ENCODE measurements at places on chromosomes 3 and 15.

GRCh38 chr3:150844484-150844883 is 60.8 kb downstream of the MINDY4B start:
- peaks cover 4% of the 10 kb centered on the region for H3K27me3 ChIP-seq
- no peak overlapping the region for H3K27ac ChIP-seq
- no peak overlapping the region for H3K4me3 ChIP-seq
- no peak for DNase-seq

DNA sequence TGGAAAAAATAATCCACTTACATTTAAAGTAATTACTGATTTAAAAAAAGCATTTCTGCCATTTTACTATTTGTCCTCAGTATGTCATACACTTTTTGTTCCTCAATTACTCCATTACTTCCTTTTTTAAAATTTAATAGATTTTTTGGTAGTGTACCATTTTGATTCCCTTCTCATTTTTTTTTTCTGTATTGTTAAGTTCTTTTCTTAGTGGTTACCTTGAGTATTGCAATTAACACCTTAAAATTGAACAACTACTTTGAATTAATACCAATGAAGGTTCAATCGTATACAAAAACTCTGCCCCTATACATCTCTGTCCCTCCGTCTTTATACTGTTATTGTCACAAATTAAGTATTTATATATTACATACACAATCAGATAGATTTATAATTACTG is 240.6 kb upstream of the LMCD1 start:
- H3K27me3 ChIP-seq: no peaks in the 10 kb centered on the region
- no peaks in the 10 kb centered on the region for H3K4me1 ChIP-seq
- no peak for DNase-seq
- H3K36me3 ChIP-seq: no peaks in the 10 kb centered on the region

GRCh38 chr3:134294302-134295280 is 43.9 kb upstream of the RYK start:
- no peak overlapping the region for H3K4me3 ChIP-seq
- peaks cover 4% of the 10 kb centered on the region for H3K4me1 ChIP-seq
- no peak overlapping the region for H3K27ac ChIP-seq
- no peak for DNase-seq

DNA sequence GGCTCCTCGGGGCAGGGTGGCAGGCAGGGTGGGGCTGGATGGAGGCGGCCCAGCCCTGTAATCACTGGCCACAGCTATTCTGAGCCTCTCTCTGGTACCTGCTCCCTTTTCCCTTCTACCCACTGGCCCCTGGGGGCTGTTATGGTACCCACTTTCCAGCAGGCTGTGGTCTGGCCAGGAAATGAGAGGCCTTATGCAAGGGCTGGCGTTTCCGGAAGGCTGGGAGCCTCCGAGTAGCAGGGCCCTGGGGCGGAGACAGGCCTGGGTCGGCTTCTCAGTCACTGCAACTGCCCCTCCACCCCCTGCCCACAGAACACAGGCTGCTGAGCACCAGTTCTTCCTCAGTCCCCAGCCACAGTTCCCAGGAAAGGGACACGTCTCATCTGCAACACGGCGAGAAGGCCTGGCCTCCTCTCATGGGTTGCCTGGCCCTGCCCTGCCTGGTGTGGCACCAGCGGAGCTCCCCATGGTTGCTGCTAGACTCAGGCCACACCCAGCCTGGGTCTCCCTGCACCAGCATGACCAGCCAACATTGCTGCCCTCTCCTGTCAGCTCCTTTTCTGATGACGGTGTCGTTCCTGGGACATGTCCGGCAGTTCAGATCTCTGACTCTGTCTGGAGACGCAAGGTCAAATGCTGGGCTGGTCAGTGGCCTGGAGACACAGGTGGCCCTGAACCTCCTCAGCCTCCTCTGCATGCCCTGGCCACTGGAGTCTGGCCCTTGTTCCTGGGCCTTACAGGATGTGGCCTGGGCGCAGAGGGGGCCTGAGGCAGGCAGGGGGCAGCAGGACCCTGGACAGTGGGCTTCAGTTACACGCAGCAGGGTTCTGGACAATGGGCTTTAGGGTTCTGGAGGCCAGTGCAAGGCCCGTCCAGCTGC is 6.5 kb downstream of the CHST13 start:
- H3K36me3 ChIP-seq: no peaks in the 10 kb centered on the region
- H3K4me3 ChIP-seq: no peak overlapping the region
- peaks cover 6% of the 10 kb centered on the region for H3K27me3 ChIP-seq
- no peak overlapping the region for H3K27ac ChIP-seq
- DNase-seq: no peak

DNA sequence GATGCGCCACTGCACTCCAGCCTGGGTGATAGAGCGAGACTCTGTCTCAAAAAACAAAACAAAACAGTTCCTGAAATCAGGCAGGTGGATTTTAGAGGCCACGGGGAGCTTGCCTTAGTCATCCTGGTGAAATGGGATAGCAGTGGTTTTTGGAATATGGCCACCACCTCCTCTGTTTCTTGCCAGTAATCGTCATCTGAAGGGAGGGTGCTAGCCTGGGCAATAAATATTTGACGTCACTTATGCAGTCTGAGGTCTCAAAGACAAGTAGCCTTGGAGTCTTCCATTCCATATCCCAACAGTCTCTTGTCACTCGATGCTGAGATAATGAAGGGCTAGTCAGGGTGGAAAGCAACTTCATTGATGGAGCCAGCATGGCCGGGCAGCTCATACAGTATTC is 55.2 kb downstream of the KCNAB1 start:
- no peaks in the 10 kb centered on the region for H3K27me3 ChIP-seq
- no peak for DNase-seq
- H3K4me3 ChIP-seq: no peak overlapping the region

DNA sequence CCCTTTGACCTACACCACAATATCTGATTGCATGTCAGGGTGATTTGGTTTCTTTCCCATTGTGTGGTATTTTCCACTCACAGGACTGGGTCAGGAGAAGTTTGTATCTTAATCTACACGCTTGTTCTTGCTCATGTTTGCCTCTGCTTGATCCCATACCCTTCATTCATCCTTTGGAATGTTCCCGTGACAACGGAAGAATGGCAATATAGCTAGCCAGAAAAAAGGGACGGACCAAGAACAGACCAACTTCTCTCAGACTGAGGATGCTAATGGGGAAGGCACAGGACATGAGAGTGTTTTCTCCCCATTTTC is 7.8 kb upstream of the THSD4 start:
- no peaks in the 10 kb centered on the region for H3K36me3 ChIP-seq
- H3K27ac ChIP-seq: no peak overlapping the region
- H3K27me3 ChIP-seq: no peaks in the 10 kb centered on the region
- DNase-seq: no peak
- peaks cover 35% of the 10 kb centered on the region for H3K4me1 ChIP-seq

DNA sequence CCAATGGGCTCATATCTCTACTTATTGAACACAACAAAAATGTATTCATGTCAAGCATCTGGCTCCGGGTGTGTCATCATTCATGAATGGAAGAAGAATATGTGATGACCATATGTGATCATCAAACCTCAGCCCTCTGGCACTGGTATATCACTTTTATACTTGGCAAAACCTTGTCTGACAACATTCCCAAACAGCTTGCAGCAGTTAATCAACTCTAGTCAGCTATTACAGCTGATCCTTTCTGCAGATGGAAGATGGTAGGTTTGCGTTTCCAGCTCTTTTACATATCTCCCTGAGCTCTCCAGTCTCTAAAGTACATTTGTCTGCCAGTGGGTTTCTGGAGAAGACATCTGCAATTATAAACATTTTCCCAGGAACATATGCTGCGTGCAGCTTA is 6.6 kb downstream of the PLSCR5 start:
- peaks cover 5% of the 10 kb centered on the region for H3K4me1 ChIP-seq
- DNase-seq: no peak
- no peaks in the 10 kb centered on the region for H3K36me3 ChIP-seq
- no peaks in the 10 kb centered on the region for H3K27me3 ChIP-seq

DNA sequence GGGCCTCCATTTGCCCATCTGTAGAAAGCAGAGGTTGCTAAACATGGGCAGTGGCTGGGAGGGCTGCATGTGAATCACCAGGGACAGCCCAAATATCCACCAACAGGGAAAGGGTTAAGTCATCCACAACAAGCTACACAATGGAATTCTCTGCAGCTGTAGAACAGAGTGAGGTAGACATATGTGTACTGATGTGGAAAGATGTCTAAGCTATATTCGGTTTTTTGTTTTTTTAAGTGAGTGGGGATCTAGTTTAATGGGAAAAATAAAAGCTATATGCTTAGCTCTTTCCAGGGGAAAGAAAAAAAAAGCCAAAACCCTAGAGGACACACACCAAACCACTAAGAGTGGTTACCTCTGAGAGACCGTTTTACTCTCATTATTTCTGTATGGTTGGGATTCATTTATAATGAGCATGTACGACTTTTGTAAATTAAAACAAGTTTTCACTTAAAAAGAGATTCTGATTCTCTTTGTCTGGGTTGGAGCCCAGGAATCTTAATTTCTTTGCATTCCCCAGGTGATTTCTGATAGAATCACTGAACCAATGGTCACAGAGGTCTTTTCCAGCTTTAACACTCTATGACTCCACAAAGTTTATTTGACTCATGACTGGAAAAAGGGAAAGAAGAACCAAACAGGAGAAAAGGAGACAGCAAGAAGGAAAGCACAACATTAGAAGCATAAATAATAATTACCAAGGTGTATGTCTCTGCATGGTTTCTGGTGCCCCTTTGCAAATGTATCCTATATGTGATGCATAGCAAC is 19.1 kb downstream of the CRABP1 start:
- no peak overlapping the region for H3K27ac ChIP-seq
- H3K27me3 ChIP-seq: no peaks in the 10 kb centered on the region
- H3K36me3 ChIP-seq: no peaks in the 10 kb centered on the region
- no peaks in the 10 kb centered on the region for H3K4me1 ChIP-seq
- no peak for DNase-seq
- H3K4me3 ChIP-seq: no peak overlapping the region

GRCh38 chr15:34065941-34066340 is 26.9 kb upstream of the AVEN start:
- H3K4me3 ChIP-seq: no peak overlapping the region
- H3K4me1 ChIP-seq: peaks cover 10% of the 10 kb centered on the region
- H3K27me3 ChIP-seq: no peaks in the 10 kb centered on the region
- H3K27ac ChIP-seq: peak overlapping the region; percentile 41
- peak; percentile 84 for DNase-seq

DNA sequence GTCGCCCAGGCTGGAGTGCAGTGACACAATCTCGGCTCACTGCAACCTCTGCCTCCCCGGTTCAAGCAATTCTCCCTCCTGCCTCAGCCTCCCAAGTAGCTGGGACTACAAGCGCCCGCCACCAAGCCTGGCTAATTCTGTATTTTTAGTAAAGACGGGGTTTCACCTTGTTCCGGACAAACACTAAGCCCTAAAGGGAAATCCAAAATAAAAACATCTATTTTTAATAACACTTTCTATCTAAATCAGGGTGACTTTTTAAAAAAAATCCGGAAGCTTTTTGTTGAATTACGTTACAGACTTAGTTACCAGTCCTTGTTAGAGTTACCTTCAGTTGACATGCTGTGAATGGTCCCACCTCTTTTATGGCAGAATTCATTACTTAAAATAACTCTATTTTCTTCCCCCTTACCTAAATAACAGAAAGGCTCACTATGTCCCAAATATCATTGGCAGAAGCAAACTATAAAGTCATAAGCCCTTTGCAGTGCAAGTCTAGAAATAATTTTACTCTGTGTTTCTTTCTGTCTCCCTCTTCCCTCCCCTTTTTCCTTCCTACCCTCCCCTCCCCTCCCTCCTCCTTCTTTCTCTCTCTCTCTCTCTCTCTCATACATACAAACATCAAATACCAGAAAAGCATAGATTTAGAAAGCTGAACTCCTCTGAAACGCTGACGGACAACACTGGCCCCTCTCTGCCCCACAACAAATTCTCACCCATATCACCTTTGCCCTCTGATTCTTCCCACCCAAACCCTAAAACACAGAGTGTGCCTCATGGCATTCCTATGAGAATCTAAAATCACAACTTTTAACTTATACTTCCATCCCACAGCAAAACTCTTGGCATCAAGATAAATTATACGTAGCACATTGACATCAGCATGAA is 18.3 kb downstream of the THBS1 start:
- peaks cover 4% of the 10 kb centered on the region for H3K36me3 ChIP-seq
- no peaks in the 10 kb centered on the region for H3K27me3 ChIP-seq
- no peak overlapping the region for H3K27ac ChIP-seq
- no peaks in the 10 kb centered on the region for H3K4me1 ChIP-seq
- DNase-seq: no peak

GRCh38 chr15:70556779-70557178 is 206.6 kb downstream of the UACA start:
- DNase-seq: no peak
- peaks cover 70% of the 10 kb centered on the region for H3K27me3 ChIP-seq
- no peak overlapping the region for H3K27ac ChIP-seq
- H3K36me3 ChIP-seq: no peaks in the 10 kb centered on the region
- H3K4me1 ChIP-seq: no peaks in the 10 kb centered on the region

GRCh38 chr3:55172913-55173312 is 245.1 kb upstream of the LRTM1 start:
- no peaks in the 10 kb centered on the region for H3K27me3 ChIP-seq
- no peak overlapping the region for H3K27ac ChIP-seq
- peaks cover 3% of the 10 kb centered on the region for H3K4me1 ChIP-seq
- no peak for DNase-seq

DNA sequence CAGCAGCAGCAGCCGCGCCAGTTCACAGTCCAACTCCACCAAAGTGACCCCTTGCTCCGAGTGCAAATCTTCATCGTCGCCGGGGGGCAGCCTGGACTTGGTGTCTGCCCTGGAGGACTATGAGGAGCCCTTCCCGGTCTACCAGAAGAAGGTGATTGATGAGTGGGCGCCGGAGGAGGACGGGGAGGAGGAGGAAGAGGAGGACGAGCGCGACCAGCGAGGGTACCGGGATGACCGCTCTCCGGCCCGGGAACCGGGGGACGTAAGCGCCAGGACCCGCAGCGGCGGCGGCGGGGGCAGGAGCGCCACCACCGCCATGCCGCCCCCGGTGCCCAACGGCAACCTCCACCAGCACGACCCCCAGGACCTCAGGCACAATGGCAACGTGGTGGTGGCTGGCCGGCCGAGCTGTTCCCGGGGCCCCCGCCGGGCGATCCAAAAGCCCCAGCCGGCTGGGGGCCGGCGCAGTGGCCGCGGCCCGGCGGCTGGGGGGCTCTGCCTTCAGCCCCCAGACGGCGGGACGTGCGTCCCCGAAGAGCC is 224.1 kb upstream of the IL12A start:
- no peaks in the 10 kb centered on the region for H3K27me3 ChIP-seq
- H3K4me1 ChIP-seq: peaks cover 35% of the 10 kb centered on the region
- H3K4me3 ChIP-seq: peak overlapping the region; percentile 87
- H3K27ac ChIP-seq: peak overlapping the region; percentile 99
- H3K36me3 ChIP-seq: peaks cover 3% of the 10 kb centered on the region

- H3K4me3 ChIP-seq: no peak overlapping the region
- no peak overlapping the region for H3K27ac ChIP-seq
- DNase-seq: no peak
- H3K27me3 ChIP-seq: peaks cover 50% of the 10 kb centered on the region
- no peaks in the 10 kb centered on the region for H3K4me1 ChIP-seq
These were observed 42.0 kb downstream of the SEMA5B start for GRCh38 chr3:122985539-122985938.
